Vagina (tissue), 2 donors: ENCODE measurements at places on chromosomes 2 and 18. TPM values are rescaled to one million over a fixed set of nuclear protein-coding genes. Genes with fewer than 3 reads are reported as not detected.

The TMEM87B gene
- 18.9 TPM for total RNA-seq

- DNase-seq: no peak
Measured at GRCh38 chr2:64203131-64203857, 59.1 kb upstream of the PELI1 start.

DNA sequence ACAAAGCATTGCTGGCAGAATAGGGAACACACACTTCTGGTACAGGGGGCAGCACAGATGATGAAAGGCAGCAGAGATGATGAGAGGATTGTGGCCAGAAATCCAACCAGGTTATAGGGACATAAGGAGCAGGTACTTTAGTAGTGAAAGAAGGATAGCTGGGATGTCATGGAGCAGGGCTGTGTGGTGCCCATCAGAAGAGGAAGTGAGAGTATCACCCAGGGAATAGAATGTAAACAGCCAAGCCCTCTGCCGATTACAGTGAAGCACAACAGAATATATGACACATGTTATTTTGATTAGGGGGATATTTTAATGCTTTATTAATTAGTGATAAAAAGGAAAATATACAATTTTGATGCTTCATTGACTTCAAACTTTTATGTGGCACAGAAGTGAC, 883.4 kb upstream of the CDH2 start:
- DNase-seq: no peak

DNA sequence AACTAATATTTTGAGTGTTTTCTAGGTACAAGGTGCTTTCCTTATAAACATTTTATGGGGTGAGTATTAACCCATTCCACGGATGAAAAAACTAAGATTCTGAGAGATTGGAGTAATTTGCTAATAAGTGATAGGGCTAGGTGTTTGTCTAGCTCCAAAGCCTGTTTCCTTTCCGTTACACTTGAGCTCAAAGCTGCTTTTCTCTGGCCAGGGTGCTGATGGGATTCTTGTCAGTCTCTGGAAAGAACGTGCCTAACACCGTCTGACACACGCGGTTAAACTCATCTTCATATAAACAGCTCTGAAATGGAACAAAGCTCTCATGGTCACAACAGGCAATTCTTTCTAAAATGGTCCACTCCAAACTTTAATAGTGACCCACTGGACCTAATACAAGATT, 2.0 kb upstream of the ANKRD29 start:
- no peak for DNase-seq
